ENCODE measurements at places on chromosomes 6 and 20. TPM values are rescaled to one million over a fixed set of nuclear protein-coding genes. Genes with fewer than 3 reads are reported as not detected.
A peak's percentile ranks its signal among the peaks of the same experiment; 100 is the strongest.

- H3K4me1 ChIP-seq = peaks cover 25% of the 10 kb centered on the region
- H3K27me3 ChIP-seq = no peaks in the 10 kb centered on the region
- H3K36me3 ChIP-seq = no peaks in the 10 kb centered on the region
- H3K27ac ChIP-seq = no peak overlapping the region
Measured at GRCh38 chr6:100472674-100473073, 8.0 kb upstream of the SIM1 start.

- no peak overlapping the region for H3K27ac ChIP-seq
- H3K36me3 ChIP-seq = no peaks in the 10 kb centered on the region
- H3K27me3 ChIP-seq = no peaks in the 10 kb centered on the region
- no peak overlapping the region for H3K4me3 ChIP-seq
- H3K4me1 ChIP-seq = peaks cover 5% of the 10 kb centered on the region
- DNase-seq = no peak
Measured at GRCh38 chr6:143227675-143228074, 167.0 kb downstream of the AIG1 start.

- no peaks in the 10 kb centered on the region for H3K36me3 ChIP-seq
- no peak overlapping the region for H3K27ac ChIP-seq
- DNase-seq = no peak
- no peak overlapping the region for H3K4me3 ChIP-seq
- no peaks in the 10 kb centered on the region for H3K27me3 ChIP-seq
- no peaks in the 10 kb centered on the region for H3K4me1 ChIP-seq
Measured at GRCh38 chr6:21420146-21420878, 173.2 kb upstream of the SOX4 start.

- no peak overlapping the region for H3K4me3 ChIP-seq
- H3K27me3 ChIP-seq = peaks cover 63% of the 10 kb centered on the region
- H3K36me3 ChIP-seq = no peaks in the 10 kb centered on the region
- peaks cover 10% of the 10 kb centered on the region for H3K4me1 ChIP-seq
Measured at GRCh38 chr6:16078064-16078463, 50.8 kb upstream of the MYLIP start.

DNA sequence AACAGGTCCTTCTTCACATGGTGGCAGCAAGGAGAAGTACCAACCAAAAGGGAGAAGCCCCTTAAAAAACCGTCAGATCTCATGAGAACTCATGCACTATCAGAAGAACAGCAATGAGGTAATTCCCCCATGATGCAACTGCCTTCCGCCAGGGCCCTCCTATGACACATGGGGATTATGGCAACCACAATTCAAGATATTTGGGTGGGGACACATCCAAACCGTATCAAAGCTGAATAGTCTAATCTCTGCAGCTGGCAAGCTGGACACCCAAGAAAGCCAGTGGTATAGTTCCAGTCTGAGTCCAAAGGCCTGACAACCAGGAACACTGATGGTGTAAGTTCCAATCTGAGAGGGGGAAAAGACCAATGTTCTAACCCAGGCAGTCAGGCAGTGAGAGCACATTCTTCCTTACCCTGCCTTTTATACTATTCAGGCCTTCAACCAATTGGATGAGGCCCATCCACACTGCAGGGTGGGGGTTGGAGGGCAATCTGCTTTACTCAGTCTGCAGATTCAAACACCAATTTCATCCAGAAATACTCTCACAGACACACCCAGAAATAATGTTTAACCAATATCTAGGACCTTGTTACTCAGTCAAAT, 17.9 kb upstream of the CNKSR3 start:
- H3K4me1 ChIP-seq = no peaks in the 10 kb centered on the region
- DNase-seq = no peak
- no peak overlapping the region for H3K4me3 ChIP-seq
- H3K27ac ChIP-seq = no peak overlapping the region

DNA sequence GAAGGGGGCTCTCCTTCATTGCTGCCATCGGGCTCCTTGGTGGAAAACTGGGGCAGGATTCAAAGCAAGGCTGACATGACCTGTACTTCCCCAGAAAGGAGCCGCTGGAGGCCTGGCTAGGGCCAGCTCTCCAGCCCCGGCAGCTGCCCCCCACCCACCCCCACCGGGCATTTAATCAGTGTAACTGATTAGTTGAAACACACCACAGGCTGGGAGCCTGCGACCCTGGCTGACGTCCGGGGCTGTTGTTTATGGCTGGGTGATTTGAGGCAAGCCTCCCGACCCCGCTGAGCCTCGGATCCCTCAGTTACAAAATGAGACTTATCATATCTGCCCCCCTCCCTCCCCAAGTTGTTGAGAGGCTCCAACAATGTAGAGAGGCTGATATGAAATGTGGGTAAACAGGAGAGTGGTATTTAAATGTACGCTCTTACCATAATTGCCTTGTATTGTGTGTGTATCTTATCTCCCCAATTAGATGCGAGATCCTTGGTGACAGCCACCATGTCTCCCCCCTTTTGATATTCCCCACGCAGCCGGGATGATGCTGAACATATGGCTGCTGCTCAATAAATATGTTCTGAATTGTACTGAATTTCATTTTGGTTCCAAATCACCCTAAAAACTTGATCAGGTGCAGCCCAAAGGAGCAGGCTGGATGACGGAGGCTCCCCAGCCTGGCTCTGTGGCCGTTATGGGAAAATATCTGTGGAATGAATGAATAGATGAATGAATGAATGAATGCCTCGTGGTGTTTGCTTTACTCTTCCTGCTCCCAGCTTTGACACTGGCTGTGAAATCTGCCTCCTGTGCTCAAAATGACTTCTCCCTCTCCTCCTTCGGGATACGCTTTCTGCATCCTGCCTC, 31.8 kb upstream of the APCDD1L start:
- no peaks in the 10 kb centered on the region for H3K36me3 ChIP-seq
- H3K27me3 ChIP-seq = no peaks in the 10 kb centered on the region

DNA sequence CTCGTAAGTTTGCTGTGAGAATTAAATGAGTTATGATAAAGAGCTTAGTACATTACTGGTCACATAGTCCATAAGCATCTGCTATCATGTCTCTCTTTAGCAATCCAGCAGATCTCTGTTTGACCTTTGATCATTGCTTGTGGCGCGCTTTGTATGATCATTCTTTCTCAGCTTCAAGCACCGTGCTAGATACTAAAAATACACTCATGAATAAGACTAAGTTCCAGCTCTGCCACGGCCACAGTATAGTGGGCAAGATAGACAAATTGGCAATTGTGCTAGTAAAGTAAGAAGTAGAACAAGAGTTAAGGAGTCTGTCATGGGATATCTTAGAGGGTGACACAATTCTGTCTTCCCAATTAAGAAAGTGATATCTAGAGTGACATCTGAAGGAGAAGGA, 75.2 kb upstream of the ADGRF1 start:
- no peaks in the 10 kb centered on the region for H3K36me3 ChIP-seq
- no peak for DNase-seq
- peak overlapping the region; percentile 80 for H3K27ac ChIP-seq

DNA sequence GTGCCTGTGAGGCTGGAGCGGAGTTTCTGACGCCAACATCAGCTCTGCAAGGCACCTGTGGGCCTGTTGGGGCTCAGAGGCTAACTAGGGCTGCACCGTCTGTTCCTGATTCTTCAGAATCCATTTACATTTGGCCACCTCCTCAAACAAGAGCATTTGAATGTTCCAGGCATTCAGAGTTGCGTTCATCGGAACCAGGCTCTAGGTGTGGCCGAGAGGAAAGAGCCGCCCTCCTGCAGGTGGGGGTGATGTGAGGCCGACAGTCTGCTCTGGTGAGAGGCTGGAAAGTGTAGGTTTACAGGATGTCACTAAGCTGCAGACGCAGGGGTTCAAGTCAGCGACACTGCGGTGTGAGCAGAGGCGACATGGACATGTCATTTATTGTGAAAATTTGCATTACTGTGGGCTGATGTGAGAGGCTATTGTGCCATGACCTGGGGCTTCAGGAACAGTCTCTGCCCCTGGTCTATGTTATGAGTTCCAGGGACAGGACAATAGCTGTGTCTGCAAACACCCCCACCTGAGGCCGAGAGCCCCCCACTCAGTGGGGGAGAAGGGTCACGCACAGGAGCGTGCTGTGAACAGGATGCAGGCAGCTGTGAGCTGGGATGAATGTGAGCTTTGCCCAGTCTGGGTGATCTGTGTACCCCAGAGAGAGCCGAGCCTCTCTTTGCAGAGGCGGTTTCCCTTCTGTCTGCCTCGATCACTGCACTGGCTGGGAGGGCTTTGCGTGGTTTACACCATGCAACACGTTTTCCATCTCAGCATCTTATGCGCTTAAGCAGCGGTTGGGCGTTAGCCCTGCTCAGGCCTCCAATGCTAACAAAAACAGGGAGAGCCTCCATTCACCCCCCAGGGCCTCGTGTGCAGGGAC, 21.1 kb downstream of the SLCO4A1 start:
- no peaks in the 10 kb centered on the region for H3K27me3 ChIP-seq
- peaks cover 44% of the 10 kb centered on the region for H3K36me3 ChIP-seq
- no peak for DNase-seq
- no peak overlapping the region for H3K4me3 ChIP-seq
- H3K4me1 ChIP-seq = peaks cover 18% of the 10 kb centered on the region

- peaks cover 47% of the 10 kb centered on the region for H3K27me3 ChIP-seq
- H3K27ac ChIP-seq = no peak overlapping the region
- H3K4me3 ChIP-seq = no peak overlapping the region
- no peak for DNase-seq
Measured at GRCh38 chr20:36424314-36424713, 117.0 kb upstream of the MYL9 start.

DNA sequence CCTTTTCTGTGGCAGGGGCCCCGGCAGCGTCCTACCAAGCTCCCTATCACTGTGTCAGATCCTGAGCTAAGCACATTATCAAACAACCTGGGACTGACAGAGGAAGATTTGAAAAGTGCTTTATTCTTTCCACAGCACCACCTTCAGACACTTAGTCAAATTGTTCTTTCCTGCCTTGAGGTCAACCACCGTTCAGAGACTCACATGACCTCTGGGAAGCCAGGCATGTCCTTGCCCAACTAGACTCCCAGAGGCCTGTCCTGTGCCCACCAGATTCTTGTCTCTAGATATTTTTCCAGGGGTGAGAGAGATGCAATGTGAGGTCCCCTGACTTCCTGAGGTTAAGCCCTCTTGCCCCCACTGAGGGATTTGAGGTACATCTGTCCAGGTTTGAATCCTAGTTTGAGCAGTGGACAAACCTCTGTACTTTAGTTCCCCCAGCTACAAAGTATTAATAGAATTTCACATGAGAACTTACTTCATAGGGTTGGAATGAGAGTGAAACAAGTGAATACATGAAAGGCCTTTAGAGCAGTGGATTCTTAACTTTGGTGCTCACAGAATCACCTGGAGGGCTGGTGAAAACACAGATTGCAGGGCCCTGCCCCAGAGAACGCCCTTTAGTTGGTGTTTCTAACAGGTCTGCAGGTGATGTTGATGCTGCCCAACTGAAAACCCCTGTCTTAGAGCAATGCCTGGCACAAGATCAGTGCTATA, 179.8 kb downstream of the CLIC5 start:
- no peak overlapping the region for H3K4me3 ChIP-seq
- no peaks in the 10 kb centered on the region for H3K27me3 ChIP-seq
- H3K27ac ChIP-seq = no peak overlapping the region
- H3K4me1 ChIP-seq = no peaks in the 10 kb centered on the region
- DNase-seq = no peak

DNA sequence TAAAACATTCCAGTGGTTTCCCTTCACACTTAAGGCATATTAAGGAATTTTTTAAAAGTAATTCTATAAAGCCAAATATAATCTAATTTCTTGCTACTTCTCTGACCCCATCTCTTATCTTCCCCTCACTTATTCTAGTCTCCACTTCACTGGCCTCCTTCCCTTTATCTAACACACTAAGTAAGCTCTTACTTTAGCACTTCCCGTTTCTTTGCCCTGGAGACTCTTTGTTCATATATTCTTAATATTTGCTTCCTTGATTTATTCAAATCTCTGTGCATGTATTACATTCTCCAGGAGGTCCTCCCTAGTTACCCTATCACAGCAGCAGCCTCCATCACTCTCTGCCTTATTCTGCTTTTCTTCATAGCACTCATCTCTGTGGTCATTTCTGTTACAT, 20.3 kb downstream of the GTPBP2 start:
- no peaks in the 10 kb centered on the region for H3K27me3 ChIP-seq
- no peak overlapping the region for H3K4me3 ChIP-seq
- no peak overlapping the region for H3K27ac ChIP-seq
- DNase-seq = no peak
- H3K36me3 ChIP-seq = peaks cover 12% of the 10 kb centered on the region
- H3K4me1 ChIP-seq = peaks cover 8% of the 10 kb centered on the region

GLP1R gene
- total RNA-seq = not detected

FARS2 gene
- total RNA-seq = 18.4 TPM

PDYN gene
- total RNA-seq = not detected

SNAI1 gene
- 5.4 TPM for total RNA-seq

FUT9 gene
- total RNA-seq = not detected

ZSCAN16 gene
- total RNA-seq = 8.1 TPM

TXLNB gene
- total RNA-seq = not detected

ERMARD gene
- total RNA-seq = 24.2 TPM
